ENCODE measurements at places on chromosomes 1 and 21.

- DNase-seq, result no peak
Measured at GRCh38 chr1:79388694-79389361, 382.3 kb upstream of the ADGRL4 start.

DNA sequence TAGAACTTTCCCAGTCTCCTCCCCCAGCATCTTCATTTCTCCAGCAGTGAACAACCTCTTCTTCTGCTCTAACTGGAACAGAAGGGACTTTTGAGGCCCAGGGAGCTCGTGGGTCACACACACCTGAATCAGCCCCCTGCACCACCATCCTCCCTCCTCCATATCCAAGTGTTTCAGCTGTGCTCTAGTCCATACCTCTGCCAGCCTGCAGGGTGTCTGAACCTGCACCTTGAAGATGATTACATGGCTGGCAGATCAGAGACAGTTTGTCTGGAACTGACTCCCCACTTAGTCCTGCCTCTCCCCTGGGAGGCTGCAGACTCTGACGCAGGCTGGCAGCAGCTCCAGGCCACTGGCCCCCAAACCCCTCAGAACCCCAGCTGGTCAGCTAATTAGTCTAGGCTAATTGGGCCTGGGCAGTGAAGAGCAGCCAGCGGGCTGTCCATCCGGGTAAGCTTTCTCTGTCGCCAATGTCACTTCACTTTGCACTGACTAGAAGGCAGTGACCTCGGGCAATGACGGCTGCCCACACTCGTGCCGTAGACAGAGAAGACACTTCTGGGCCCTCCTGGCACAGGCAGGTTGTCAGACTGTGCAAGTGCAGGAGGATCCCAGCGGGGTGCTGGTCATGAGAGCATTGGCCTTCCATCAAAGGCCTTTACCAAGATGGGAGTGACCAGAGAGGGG, 12.2 kb downstream of the CAMK1G start:
- DNase-seq, result no peak

DNA sequence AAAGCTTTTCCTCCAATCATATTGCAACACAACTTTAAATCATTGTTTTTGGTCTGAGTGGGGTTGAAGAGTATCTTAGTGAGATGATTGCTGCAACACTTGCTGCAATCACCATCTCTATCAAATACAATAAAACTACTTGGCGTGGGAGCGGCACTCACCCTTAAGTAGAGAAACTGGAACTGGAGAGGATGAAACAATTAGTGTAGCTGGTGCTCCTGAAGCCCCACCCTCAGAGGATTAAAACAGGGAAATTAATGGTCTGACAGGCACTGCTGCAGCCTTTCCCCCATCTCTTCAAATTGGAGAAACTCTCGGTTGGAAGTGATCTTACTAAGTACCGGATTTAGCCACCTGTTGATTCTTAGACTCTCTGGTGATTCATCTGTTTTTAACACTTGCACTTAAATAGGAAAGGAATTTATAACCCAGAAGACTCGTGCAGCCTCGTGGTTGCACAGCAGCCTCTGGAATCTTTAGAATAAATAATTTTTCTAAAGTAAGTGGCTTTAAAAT, 80.5 kb upstream of the KIF26B start:
- no peak for DNase-seq

DNA sequence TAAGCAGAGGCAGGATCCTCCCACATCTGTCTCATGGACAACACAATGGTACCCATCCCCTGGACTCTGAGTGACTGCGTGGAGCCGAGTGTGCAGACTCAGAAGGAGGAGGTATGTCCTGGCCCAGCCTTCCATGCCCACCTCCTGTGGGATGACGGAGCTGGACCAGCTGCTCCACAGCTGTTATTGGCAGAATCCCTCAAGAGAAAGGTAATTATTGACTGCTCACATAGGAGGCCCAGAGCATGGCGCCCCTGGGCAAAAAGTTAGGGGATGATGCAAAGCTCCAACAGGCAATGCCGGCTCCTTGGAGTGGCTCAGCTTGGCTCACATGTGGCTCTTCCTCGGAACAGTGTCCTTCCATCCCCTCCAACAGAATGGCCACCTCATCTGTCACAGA, 12.2 kb upstream of the ACTRT2 start:
- no peak for DNase-seq

GRCh38 chr1:215518594-215518993, 48.5 kb upstream of the KCTD3 start:
- no peak for DNase-seq

DNA sequence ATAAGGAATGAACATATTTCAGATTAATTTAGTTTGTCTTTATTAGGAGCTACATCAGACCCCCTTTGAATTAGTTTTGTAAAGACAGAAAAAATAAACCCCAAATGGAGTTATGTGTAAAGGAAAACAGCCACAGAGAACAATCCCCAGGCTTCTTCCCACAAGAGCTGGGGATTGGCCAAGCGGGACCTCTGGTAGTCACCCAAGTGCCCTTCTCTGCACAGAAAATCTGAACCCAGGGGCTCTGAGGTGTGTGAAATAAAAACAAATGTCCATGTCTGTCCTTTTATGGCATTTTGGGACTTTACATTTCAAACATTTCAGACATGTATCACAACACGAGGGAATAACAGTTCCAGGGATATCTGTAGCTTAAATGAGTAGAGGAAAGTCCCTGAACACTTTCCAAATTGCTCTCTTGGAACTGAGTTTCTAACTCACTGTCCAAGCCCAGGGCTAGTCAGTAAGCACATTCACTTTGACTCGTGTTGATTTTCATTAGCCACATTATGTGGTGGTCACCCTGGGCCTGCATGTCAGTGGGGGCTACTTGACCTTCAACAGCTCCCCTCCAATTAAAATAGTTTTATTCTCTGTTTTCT, 22.5 kb downstream of the DPT start:
- no peak for DNase-seq

GRCh38 chr1:54728027-54728426, 12.4 kb downstream of the TTC4 start:
- DNase-seq, result no peak

DNA sequence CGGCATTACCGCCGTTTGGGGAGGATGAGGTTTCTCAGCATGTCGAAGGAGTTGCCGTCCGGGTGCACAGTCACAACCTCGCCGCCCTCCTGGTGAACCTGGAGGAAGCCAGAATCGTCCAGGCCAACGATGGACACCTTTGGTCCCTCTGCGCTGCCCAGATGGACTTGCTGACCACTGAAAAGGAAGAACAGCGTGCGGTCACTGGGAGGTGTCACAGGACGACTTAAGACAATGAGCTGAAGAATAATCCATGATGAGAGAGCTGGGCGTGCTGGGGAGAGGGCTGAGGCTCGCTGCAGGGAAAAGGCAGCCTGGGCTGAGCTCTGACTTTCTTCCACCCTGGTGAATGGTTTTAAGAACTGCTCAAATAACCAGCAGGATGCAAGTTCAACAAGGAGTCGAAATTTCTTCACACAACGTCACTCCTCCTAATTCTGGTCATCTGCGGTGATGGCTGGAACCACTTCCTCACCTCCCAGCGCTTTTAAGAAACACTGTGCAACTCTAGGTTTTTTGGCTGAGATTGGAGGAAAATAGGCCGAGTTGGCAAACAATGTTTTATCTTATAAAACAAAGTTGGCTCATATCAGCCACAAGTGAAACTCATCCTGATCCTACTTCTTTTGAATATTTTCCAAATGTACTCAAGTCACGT, 55.5 kb downstream of the SIM2 start:
- no peak for DNase-seq

DNA sequence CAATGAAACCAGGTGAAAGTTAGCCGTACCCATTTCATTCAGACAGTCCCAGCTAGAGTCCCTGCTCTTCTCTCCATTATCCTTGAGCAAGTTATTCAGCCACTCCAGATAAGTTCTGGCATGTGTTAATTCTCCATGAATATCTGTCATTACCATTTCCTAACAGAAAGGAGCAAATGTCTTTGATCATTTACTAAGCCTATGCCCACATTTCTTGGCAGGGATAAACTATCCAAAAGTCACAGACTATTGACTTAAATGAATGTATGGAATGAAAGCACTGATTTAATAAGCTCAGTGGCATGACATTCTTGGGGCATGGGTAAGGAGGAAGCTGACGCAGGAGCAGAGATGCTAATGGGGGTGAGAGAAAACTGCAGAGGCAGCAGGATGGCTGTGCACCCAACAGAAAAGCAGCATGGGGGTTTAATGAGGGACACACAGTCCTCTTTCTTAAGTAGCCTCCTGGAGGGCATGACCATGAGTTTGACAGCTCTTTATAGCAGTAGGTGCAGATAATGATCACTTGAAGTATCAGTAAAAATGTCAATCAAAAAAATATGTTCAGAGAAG, 17.6 kb upstream of the DHCR24 start:
- DNase-seq, result peak; percentile 55

DNA sequence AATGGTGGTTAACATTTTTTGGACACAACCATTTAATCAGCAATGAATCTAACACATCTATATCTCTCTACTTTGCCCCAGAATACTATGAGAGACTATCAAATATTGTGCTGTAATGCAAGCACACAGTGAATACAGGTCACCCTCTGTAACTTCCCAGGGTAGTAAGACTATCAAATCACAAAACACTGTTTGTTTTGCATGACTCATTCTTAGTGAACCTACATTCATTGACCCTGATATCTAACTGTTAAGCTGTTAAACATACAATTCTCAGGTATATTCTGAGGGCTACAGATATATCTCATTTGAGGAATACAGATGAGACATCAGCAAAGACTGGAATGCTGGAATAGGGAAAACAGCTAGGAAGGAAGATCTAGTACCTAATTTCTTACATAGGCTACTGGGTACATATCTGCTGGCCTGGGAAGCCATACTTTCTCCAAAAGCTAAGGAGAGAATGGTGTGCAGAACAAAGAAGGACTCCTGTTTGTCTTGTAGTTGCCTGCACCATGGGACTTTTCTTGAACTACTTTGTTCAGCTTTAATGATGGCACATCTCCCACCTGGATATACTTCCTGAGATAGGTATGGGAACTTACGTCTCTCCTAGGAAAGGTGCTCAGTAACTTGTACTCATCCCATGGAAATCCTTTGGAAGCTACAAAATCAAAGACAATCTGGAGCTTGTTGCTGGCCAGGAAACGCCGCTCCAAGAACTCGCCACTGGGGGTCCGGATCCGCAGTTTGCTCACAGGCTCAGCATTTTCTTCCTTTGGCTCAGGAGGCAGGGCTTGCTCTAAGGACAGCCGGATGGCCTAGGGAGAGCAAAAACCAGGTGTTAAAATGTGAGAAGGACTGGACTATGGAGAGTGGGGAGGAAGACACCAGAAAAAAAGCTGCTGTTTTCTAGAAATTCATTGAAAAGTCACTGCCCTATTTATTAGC, 51.9 kb upstream of the DMRTA2 start:
- DNase-seq, result no peak

- DNase-seq, result no peak
Measured at GRCh38 chr1:91549041-91549735, 48.5 kb downstream of the CDC7 start.

DNA sequence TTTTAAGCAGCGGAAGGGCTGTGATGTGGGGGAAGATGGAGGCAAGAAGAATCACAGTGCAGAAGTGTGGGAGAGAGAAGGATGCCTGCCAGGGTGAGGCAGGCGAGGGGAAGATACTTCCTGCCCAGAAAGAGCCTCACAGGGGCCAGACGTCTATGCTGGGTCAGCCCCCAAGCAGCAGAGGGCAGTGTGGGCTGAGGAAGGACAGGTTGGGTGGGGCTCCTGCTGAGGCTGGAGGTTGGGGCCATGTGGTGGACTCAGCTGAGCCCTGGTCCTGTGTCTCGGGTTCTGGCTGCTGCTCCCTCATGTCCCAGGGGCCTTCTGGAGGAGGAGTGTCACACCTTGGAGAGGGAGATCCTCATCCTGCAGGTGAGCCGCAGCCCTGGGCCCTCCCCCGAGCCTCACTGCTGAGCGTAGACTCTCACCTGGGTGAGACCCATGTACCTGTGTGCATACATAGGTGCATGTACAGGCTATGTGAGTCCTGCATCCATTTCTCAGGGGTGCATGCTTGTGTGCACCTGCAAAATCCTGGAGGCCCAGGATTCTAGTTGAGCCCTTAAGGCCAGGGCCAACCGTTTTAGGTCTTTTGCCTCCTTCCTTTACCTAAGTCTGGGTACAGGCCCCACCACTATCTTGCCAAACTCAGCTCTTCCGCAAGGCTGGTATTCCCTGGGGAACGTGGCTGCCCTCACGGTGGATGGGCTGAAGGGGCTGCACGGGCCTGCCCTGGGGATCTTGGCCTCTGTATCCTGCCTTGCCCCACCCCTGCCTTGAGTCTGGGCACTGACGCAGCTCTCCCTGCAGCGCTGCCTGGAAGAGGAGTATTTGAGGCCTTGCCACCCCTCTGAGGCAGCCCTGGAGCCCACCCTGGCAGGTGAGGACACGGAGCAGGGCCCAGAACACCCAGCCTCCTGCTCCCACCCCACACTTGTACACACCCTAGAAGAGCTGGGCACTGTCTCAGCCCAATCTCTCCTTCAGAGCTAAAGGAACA, 3.7 kb downstream of the CCDC24 start:
- no peak for DNase-seq

- no peak for DNase-seq
Measured at GRCh38 chr1:204284929-204285328, 71.1 kb upstream of the GOLT1A start.

- DNase-seq, result no peak
Measured at GRCh38 chr1:203131548-203132200, 4.1 kb downstream of the ADORA1 start.

DNA sequence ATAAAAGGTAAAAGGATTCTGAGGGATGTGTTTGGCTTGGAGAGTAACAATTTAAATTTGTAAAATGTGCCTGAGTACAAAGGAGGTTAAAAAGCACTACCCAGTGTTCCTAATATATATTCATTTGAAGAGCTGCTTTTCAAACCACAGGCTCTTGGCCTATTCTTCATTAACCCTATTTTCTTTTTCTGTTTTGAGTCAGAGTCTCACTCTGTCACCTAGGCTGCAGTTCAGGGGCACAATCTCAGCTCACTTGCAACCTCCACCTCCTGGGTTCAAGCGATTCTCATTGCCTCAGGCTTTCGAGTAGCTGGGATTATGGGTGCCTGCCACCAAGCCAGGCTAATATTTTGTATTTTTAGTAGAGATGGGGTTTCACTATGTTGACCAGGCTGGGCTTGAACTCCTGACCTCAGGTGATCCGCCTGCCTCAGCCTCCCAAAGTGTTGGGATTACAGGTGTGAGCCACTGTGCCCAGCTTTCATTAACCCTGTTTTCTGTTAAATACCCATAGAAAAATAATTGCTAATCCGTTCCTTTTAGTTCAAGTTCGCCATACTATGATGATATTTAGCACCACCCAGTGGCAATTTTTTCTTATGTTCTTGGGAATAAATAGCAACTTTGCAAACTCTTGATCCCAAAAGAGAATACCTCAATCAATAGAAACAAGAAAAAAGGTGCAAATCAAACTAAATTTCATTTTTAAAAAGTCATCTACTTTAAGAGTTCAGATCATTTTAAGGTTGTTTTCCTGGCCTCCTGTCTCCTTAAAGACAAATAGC, 30.5 kb downstream of the ZBTB8OS start:
- DNase-seq, result no peak

- peak; percentile 25 for DNase-seq
Measured at GRCh38 chr1:93816970-93817678, 61.9 kb downstream of the DNTTIP2 start.

- DNase-seq, result no peak
Measured at GRCh38 chr1:212608959-212609700, 569 bp downstream of the ATF3 start.
